ENCODE measurements at places on chromosomes 1 and 21.
A peak's percentile ranks its signal among the peaks of the same experiment; 100 is the strongest.

- DNase-seq, result no peak
Measured at GRCh38 chr1:203187689-203188264, 1.3 kb upstream of the CHI3L1 start.

DNA sequence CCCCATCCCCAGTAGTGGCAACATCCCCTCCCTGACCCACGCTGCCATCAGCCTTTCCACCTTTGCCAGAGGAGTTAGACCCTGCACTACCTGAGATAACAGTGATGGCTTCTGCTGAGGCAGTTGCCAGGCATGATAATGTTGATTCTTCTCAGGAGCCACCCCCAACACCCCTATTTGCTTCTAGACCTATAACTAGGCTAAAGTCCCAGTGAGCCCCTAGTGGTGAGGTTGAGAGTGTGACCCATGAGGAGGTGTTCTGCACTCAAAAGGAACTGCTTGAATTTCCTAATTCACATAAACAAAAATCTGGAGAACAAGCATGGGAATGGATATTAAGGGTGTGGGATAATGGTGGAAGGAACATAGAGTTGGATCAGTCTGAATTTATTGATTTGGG is 159.6 kb upstream of the COL11A1 start:
- DNase-seq, result no peak

DNA sequence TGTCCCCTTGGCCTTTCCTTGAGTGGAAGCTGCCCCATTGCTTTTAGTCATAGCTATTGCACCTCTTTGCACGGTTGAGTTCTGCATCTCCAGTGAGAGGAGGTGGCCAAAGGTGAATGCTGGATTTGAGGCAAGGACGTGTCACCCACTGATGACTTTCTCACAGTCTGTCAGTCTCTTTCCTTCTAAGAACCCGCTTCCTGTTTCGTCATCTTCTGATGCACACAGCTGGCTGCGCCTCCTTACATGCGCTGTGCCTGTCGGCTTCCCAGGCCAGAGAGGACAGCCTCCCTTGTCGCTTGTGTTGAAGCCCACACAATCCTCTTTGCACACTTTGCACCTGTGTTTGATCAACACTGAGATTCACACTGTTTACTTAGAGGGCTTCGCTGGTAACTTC is 41.8 kb upstream of the PWP2 start:
- peak; percentile 85 for DNase-seq

DNA sequence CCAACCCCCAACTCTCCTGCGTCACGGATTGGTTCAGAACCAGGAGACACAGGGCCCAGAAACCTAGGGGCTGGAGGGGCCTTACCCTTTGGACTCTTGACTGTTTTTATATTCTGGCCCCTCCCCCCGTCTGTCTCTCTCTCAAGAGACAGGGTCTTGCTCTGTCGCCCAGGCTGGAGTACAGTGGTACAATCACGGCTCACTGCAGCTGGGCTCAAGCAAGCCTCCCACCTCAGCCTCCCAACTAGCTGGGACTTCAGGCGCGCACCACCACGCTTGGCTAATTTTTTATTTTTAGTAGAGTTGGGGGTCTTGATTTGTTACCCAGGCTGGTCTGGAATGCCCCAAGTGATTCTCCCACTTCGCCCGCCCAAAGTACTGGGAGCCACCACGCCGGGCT is 52.5 kb downstream of the PRKCZ start:
- DNase-seq, result no peak

GRCh38 chr1:209550519-209550918 is 33.0 kb upstream of the CAMK1G start:
- no peak for DNase-seq

GRCh38 chr1:169175461-169175860 is 69.0 kb downstream of the ATP1B1 start:
- DNase-seq, result no peak

DNA sequence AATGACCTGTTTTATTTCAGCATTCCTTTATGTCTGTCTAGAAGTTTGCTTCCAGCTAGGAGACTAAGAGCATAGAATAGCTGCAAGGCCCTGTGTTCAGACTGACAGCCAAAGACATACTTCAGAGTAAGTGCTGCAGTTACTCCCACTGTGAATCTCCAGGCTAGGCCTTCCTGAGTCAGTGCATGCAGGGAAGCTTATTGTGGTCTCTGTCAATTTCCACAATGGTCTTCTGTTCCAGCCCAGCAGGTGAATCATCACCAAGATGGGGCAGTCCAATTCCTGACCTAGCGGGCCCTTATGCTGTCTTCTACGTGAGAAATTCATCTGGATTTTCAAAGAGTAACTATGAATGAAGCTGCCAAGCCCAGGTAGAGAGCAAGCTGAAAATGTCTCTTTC is 146.3 kb upstream of the C8B start:
- DNase-seq, result no peak

GRCh38 chr1:116110567-116111523 is at the start of gene MAB21L3:
Gene MAB21L3 (plus strand): TSS chr1:116111399. CDS start chr1:116112616, 1,217 bp downstream.
- DNase-seq, result no peak

DNA sequence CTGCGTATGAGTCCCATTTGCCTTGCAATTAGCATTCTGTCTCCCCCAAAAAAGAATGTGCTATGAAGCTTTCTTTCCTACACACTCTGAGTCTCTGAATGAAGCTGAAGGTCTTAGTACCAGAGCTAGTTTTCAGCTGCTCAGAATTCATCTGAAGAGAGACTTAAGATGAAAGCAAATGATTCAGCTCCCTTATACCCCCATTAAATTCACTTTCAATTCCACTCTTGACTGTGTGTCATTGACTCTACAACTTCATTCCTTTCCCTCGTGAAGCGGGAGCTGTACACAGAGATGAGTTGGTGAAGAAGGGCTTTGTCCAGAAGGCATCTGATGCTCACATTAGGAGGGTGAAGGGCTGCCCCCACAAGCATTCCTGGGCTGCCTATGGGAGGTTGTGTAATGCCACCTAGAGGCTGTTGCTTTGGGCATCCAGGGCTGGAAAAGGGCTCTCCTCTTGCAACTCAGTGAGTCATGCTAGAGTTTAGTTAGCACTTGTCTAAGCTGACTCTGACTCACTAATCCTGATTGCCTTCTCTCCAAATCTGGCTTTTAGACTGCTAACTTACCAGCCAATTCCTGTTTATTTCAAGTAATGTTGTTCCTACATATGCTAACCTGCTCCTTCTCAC is 1.8 kb downstream of the SPRR1B start:
- no peak for DNase-seq

- no peak for DNase-seq
Measured at GRCh38 chr21:17925899-17926298, 106.7 kb upstream of the C21orf91 start.

DNA sequence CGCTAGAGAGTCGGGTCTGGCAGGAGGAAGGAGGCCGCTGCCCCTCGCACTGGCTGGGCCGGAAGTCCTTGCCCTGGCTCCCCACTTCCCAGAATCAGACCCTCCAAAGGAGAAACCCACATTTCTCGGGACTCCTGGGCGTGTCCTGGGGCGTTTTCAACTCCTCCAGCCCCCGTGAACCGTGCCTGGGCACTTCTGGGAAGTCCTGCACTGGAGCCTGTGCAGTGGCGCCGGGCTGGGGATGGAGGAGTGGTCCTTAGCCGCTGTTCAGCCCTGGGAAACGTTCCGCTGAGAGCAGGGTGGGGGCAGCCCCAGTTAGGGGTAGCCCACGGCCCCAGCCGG is 3.0 kb downstream of the IGSF21 start:
- no peak for DNase-seq

- DNase-seq, result no peak
Measured at GRCh38 chr1:92964316-92964715, 3.1 kb upstream of the DIPK1A start.

DNA sequence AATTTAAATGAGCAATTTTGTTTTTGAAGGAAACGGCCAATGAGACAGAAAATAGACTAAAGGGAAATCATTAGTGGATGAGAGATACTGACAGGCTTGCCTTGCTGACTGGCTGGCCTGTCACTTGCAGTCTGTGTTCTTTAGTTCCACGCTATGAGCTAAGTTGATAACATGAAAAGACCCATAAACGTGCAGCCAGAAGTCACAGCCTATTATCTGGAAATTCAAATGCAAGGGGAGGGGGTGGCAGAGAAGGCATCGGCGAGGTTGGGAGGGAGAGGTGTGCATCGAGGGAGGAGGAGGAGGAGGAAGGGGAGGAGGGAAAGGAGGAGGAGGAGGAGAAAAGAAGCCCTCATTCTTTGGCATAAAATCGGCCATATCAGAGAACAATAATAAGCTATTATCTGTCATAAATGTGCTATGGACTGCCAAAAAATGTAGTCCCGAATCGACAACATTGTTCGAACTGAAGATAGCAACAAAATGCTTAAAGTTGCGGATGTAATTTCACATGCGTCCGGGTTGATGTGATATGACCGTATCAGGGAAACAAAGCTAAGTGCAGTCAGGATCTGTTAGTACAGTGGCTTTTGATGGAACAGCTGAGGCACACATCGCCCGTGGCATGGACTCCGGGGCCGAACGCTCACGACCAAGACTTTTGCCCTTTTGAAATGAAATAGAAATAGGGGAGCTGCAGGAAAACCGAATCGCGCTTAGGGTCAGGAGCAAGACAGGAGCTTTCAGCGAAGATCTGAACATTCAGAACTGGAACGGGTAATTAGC is 11.6 kb upstream of the BARHL2 start:
- no peak for DNase-seq

GRCh38 chr1:67072749-67073148 is 18.8 kb upstream of the SLC35D1 start:
- DNase-seq, result no peak

- no peak for DNase-seq
Measured at GRCh38 chr1:149888999-149889289, 10.4 kb upstream of the BOLA1 start.

DNA sequence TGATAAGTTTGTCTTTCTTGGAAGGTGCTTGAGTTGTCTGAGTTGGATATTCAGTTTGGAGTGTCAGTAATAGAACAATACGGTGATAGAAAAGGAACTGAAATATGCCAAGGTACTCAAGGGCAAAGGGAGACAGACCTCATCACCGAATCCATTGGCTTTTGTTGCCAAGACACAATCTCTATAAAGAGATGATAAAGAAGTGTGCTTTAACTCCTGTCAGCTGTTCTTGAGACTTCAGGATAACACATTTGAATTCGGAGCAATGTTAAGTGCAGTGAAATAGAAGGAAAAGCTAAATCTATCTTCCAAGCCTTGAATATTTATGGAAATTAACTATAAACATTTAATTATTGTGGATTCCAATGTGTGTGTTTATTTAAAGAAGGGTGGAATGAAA is 194.7 kb downstream of the DISC1 start:
- no peak for DNase-seq

- no peak for DNase-seq
Measured at GRCh38 chr1:26784023-26784871, 3.5 kb upstream of the PIGV start.

- no peak for DNase-seq
Measured at GRCh38 chr1:219650880-219651279, 38.0 kb upstream of the ZC3H11B start.

- DNase-seq, result no peak
Measured at GRCh38 chr1:228969953-228970800, 234.9 kb downstream of the RHOU start.

- DNase-seq, result no peak
Measured at GRCh38 chr1:234697015-234697414, 87.0 kb upstream of the IRF2BP2 start.

- DNase-seq, result no peak
Measured at GRCh38 chr1:228918335-228918734, 183.1 kb downstream of the RHOU start.

DNA sequence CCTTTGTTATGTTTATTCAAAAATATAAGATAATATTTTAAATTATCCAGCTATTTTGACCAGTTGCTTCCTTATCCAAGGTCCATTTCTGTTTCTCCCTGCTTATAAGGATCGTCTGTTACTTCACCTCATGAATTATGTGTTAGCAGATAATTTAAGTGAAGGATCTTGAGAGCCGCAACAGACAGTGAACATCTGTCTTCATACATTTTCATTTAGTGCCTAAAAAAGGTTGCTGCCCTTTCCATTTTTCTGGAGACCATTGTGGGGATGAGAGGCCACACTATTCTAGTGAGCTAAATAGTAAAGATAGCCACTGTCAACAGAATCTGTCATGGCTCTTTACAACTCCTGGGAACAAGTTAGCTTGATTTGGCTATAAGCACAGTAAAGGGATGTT is 154.0 kb downstream of the CLEC20A start:
- DNase-seq, result no peak

DNA sequence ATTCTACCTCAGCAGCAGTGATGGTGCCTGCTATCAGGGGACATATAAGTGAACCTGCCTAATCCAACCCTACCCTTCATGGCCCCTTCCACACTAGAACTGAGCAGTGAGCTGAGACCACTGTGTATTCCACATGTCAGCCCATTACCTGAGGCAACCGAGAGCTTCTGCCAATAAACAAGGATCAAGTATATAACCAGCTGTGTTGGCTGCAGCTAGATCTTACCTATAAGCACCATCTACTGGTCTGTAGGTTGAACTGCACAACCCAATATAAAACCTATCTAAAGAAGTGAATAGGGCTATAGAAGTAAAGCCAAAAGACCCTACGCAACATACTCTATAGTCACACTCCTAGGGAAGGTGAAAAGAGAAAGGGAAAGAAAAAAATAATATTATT is 376.9 kb downstream of the HHIPL2 start:
- no peak for DNase-seq

GRCh38 chr21:41411449-41412089 is 14.5 kb upstream of the MX1 start:
- DNase-seq, result peak; percentile 27

- no peak for DNase-seq
Measured at GRCh38 chr21:33207449-33208149, 22.1 kb upstream of the IFNAR2 start.
